HepG2 (cell line): ENCODE measurements at places on chromosomes 12 and 14. TPM values are rescaled to one million over a fixed set of nuclear protein-coding genes. Genes with fewer than 3 reads are reported as not detected.

DNA sequence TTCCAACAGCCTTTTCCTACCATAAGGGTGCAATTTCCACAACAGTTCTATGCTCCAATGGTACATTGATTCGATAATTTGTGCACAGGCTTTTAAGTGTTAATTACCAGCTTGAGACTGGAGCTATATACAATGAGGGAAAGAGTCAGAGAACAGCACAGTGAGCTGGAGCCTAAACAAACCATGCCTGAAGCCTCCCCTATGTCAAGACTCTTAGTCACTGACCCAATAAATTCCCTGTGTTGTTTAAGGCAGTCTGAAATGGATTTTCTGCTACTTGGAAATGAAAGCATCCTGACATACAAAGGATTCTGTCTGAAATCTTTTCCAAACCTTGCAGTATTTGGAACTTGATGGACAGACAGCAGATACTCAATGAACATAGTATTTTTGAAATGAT lies 149.0 kb downstream of the EFCAB11 start:
- no peak for DNase-seq

DNA sequence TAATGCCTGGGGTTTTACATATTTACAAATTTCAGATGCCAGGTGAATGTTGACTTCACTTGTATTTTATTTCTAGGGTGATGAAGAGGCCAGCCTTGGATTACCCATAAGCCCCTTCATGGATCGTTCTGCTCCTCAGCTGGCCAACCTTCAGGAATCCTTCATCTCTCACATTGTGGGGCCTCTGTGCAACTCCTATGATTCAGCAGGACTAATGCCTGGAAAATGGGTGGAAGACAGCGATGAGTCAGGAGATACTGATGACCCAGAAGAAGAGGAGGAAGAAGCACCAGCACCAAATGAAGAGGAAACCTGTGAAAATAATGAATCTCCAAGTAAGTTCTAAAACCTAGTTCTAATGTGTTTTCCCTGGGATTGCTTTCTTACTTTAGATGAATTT lies 41.3 kb upstream of the SLCO1C1 start:
- no peak for DNase-seq

GRCh38 chr14:100332797-100333196 lies 9.7 kb downstream of the SLC25A47 start:
- no peak for DNase-seq

DEGS2 gene
- 0.09 and 0.14 TPM in 2 replicates for polyA plus RNA-seq

SELPLG gene
- polyA plus RNA-seq = 0.07 and 0.12 TPM in 2 replicates

DNA sequence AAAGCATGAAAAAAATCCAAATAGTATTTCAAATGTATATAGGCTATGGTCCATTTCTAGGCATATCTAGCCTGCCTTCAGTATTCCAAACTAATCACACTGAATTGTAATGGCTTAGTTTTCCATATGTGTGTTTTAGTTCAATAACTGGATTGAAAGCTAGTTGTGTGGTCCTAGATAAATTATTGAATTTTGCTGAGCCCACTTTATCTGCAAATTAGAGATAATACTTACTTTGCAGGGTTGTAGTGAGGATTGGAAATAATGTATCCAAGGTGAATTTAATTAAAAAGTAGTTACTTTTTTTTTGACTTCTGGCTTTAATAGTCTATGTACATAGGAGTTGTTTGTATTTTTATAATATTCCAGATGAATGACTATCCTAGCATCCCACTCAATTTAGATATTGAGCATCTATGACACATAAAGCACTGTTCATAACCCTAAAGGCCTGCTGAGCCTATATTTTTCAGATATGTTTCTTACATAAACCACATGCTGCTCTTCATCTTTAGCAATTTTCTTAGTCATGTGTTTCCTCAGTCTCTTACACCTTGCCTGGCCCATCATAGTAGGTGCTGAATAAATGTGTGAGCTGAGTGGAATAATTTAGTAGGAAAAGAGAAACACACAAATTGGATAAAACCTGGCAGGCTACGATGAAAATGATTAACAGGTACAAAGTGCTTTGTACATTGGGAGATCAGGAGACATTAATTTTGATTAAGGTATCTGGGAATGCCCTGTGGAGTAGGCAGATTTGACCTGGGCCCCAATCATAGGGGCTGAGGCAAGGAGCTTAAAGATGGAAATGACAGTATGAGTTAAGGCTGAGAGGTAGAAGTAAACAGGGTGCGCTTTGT lies 1.1 kb upstream of the ATP23 start:
- no peak for DNase-seq

KRT6C gene
- 0.03 TPM in 1 of 2 replicates, not detected in the other for polyA plus RNA-seq

- DNase-seq = no peak
Measured at GRCh38 chr12:95710386-95710785, 80.2 kb downstream of the NTN4 start.

CCDC177 gene
- not detected in 2 replicates for polyA plus RNA-seq

- DNase-seq = no peak
Measured at GRCh38 chr12:125104982-125105381, 39.7 kb downstream of the AACS start.
